ENCODE measurements at places on chromosomes 1 and 21.

GRCh38 chr1:94773296-94773809, 46.8 kb upstream of the SLC44A3 start:
- no peak for DNase-seq

GRCh38 chr1:67853704-67854103, 20.4 kb upstream of the GNG12 start:
- DNase-seq: no peak

DNA sequence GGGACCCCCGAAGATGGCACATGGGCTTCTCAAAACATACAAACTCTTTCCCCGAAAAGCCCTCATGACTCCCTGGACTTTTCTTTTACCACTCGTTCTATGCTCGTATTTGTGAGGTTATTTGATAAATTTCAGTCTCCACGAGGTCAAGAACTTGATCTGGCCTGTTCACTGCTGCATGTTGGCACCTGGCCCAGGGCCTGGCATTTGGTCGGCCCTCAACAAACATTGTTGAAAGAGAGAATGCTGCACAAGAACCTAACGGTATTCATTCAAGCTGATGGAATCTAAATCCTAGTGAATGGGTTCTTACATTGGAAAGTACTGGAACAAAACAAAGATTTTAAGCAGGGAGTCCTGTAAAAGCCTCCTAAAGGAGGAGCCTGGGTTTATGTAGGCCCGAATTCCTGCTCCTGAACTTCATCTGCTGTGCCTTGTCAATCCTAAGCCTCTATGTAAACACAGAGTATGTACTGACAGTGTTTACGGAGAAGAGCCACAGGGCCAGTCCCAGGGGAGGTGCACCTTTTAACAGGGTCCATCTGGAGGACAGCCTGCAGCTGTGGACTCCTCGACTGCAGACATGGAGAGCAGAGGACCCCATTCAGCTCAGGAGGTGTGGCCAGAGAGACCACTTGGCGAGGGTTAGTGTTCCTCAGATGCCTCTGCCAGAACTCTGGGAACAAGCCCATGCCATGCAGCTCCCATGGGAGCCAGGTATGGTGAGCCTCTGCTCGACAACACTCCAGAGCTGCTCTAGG, 46.9 kb downstream of the L1TD1 start:
- DNase-seq: no peak

DNA sequence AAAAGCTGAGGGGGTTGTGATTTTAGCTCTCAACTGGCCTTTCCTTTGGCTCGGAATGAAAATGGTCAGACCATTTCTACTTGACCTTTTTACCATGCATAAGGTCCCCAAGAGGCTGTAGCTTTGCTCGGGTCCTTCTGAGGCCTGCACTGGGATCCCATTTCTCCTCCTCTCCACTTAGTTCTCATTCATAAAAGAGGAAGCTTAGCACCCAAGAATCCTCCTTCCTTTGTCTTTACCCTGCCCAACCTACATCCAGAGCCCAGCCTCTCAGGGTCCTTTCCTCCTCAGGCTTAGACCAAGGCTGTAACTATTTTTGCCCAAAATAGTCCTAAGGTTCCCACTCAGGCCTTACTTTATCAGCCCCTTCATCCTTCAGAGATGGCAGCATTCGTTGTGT, 6.0 kb upstream of the SLC27A3 start:
- no peak for DNase-seq

DNA sequence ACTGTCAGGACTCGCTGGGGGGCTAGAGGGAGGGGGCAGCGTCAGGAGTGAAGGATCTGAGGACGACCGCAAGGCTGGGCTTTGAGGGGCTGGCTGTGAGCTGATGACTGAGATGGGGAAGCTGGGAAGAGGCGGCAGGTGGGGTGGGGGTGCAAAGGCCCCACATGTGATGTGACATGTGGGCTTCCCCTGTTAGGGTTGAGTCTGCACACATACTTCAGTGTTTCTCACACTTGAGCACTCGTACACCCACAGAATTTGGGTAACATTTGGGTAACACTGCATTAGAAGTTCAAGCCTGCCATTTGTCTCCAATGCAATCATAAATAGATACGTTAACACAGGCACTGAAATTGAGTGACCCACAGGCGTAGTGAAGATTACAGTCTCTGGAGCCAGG, 16.2 kb downstream of the COL16A1 start:
- no peak for DNase-seq

DNA sequence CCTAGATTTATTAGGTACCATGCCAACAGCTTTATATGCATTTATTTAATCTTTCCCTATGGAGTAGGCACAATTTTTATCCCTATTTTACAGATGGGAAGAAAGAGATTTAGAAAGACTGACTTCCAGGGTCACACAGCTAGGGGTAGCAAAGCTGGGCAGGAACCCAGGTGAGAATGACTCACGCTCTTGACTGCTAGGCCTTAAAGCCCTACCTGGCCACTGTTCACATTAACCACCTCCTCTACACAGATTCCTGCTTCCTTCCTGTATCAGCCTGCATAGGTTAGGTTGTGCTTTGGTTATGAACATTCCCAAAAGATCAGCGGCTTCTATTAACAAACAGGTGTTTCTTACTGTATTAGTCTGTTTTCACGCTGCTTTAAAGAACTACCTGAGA, 53.2 kb downstream of the DNAJC6 start:
- DNase-seq: no peak

GRCh38 chr1:2300851-2301606, 72.9 kb downstream of the SKI start:
- peak; percentile 55 for DNase-seq

- no peak for DNase-seq
Measured at GRCh38 chr1:231424950-231425805, 3.1 kb upstream of the EGLN1 start.

- DNase-seq: no peak
Measured at GRCh38 chr1:59999006-59999405, 72.4 kb upstream of the CYP2J2 start.

DNA sequence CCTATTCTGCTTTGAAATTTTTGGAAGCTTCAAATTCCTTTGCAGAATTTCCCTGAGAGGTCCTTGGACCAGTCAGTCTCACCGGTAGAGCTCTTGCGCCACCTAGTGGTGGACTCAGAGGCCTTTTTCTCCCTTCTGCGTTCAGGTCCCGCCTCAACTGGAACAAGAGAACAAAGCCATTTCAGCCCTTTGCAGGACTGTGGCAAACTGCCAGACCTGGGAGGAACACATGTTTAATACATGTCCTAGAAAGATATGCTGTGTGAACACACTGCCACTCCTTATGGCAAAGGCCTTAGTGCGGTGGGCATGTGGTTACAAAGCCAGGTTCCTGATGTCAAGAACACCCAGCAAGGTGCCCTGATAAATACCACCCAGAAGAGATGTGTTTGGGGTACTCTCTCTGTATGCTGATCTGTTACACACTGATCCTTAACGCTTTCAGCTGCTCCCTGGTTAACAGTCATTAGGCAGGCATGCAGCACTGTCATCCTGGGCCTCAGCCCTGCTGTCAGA, 82.2 kb upstream of the SSX2IP start:
- peak; percentile 90 for DNase-seq

Data from posterior cingulate gyrus (tissue), 11 donors.